ENCODE measurements at places on chromosomes 5 and 9.

GRCh38 chr5:81147011-81147885, 85.9 kb upstream of the CKMT2 start:
- no peak for DNase-seq

DNA sequence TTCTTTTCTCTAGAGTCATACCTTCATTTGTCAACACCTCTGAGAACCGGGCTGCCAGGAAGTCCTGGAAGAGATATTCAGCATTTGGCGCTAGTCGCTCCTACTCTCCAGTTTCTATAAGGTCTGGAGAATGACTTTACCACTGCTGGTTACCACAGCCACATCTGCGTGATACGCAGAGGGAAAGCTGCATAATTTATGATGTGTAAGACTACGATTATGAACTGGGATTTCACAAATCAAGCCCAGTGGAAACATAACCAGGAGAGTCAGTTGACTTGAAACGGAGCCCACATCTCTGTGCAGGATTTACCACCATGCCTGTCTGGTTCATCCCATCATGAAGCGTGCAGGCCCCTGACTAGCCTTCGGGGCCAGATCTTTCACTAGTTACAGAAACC, 72.6 kb downstream of the FGF1 start:
- peak; percentile 86 for DNase-seq

DNA sequence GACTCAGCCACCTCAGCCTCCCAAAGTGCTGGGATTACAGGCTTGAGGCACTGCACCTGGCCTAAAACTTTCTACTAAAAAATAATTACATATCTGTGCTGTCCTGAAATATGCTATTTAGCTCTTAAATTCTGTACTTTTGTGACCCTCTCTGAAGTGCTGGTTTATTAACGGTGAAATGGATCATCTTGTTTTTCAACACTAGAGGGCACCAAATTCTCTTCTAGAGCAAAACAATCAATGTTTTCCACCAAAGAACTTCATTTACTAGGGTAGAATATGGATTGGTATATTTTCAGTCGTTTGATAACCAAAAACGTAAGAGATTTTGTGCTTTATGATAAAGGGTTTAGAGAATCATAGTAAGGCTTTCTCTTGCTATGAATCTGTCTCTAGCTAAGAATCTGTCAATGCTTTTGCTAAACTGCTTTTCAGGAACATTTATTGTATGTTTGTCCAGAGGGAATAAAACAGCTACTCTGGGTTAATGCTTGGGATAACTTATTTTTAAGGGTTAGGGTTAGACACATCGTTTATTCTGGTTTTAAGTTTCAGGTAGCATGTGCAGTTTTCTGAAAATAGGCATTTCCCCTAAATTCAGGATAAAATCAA, 63.6 kb downstream of the RNF180 start:
- peak; percentile 46 for DNase-seq

GRCh38 chr9:20369391-20369790, 252.9 kb downstream of the MLLT3 start:
- DNase-seq = no peak

DNA sequence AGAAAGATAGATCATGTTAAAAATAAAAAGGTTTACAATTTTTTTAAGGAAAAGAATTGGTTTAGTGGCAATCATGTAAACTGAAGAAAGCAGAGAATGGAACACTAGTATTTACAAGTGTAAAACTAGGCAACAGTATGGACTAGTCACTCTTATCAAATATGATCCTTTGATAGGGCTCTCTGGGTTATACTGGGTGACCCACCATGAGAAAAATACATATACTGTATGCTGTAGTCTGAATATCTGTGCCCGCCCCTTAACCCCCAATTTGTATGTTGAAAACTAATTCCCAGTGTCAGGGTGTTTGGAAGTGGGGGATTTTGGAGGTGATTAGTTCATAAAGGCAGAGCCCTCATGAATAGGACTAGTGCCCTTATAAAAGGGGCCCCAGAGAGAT, 236.8 kb upstream of the TARS1 start:
- no peak for DNase-seq

GRCh38 chr5:78300464-78301045, 6.1 kb upstream of the AP3B1 start:
- DNase-seq = peak; percentile 43

DNA sequence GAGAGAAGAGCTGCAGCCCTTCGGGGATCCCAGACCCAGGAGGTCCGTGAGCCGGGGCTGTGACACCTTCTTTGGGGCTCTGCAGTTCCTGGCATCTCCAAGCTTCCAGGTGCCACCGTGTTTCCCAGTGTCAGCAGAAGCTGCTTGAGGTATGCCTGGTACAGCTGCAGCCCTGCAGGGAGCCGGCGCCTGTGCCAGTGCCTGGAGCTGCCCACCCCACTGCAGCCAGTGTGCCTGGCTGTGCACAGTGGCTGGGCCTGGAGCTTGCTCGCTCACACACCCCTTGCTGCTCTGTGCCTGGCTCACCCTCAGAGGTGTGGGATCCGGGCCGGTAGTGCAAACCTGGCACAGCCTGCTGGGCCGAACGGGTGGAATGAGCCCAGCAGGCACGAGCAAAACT, 65.5 kb downstream of the NACC2 start:
- DNase-seq = no peak

GRCh38 chr9:29217966-29218365, 1644.7 kb upstream of the C9orf72 start:
- DNase-seq = no peak

DNA sequence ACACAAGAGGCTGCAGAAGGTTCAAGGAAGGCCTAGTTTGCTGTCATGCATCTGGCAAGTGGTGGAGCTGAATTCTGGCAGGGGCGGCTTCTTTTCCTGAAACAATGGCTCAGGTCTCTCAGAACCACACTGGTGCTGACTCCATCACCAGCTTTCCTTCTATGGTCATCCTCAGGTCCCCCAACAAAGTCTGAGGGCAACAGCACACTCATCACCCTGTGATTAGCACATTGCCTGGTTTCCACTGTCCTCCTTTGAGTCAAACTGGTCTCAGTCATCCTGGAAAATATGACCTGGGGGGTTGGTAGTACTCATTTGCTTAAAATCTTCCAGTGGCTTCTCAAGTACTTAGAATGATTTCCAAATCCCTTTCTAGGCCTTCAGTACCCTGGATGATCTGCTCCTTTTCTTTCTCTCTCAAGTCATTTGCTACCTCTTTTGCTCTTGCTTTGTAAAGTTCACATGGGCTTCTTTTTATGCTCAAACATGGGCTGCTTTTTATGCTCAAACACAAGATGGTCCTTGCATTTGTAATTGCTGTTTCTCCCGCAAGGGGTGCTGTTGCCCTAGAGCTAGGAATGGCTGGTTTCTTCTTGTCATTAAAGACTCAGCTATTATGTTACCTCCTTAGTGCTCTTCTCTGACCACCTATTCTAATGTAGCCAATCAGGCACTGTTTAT, 144.9 kb downstream of the ALDH1A1 start:
- DNase-seq = no peak

DNA sequence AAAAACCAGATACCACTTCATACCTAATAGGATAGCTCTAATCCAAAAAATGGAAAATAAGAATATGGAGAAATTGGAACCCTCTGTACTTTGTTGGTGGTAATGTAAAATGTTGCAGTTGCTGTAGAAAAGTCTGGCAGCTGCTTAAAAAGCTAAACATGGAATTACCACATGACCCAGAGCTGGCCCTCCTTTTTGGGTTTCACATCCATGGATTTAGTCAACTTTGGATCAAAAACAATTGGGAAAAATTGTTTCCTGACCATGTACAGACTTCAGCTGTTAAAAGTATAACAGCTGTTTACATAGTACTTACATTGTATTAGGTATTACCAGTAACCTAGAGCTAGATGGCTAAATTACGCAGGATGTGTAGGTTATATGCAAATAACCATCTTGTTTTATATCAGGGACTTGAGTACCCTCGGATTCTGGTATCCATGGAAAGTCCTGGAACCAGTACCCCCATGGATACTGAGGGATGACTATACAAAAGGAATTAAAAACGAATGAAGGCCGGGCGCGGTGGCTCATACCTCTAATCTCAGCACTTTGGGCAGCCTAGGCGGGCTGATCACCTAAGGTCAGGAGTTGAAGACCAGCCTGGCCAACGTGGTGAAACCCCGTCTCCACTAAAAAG, 15.8 kb downstream of the DNAJA1 start:
- DNase-seq = no peak

GRCh38 chr9:119844431-119844830, 475.2 kb upstream of the BRINP1 start:
- no peak for DNase-seq

DNA sequence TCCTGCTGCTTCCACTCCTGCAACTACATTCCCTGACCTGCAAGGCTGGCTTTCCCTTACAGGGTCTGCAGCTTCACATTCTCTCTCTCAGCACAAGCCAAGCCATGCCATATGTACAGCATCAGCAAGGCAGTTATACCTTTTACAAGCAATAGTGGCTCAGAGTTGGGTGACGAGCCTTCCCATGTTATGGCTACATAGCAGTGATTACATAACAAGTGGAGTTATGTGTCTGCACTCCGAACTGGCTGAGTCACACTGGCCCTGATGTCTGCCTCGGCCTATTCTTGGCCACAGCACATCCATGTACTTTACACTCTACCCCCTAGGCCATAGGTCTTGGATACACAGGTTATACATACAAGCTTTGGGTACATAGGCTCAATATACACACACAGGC, 52.0 kb upstream of the SNCAIP start:
- peak; percentile 83 for DNase-seq

DNA sequence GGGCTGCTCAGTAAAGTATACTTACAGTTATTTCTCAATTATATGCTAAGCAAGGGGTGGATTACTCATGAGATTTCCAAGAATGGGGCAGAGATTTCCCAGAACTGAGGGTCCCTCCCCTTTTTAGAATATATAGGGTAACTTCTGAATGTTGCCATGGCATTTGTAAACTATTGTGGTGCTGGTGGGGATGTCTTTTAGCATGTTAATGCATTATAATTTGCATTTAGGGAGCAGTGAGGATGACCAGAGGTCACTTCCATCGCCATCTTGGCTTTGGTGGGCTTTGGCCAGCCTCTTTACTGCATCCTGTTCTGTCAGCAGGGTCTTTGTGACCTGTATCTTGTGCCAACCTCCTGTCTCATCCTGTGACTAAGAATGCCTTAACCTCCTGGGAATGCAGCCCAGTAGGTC, 35.5 kb downstream of the TTC1 start:
- no peak for DNase-seq

DNA sequence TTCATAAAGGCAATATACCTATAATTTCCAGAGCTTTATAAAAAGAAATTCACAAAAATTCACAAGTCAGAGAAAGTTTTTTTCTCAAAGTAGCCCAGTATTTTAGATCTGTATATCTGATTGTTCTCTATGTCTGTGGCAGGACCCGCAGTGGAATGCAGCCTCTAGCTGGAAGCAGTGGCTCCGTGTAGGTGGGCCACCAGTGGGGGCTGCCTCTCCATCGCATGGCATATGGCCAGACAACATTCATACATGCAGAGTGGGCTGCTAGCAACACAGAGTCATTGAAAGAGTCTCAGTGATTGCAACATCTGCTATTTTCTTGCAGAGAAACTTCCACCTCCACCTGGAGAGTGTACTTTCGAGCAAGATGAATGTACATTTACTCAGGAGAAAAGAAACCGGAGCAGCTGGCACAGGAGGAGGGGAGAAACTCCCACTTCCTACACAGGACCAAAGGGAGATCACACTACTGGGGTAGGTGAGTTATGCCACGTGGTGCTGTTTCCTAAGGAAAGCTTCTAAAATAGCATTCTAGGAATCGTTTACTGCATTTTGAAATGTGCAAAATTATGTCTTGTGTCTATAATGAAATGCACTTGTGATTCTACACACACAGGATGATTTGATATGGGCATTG, 88.5 kb upstream of the SMC5 start:
- no peak for DNase-seq

- no peak for DNase-seq
These were observed 666.6 kb downstream of the SEMA5A start for GRCh38 chr5:8879248-8879647.

- DNase-seq = no peak
These were observed 23.5 kb downstream of the FAM163B start for GRCh38 chr9:133585481-133586351.

DNA sequence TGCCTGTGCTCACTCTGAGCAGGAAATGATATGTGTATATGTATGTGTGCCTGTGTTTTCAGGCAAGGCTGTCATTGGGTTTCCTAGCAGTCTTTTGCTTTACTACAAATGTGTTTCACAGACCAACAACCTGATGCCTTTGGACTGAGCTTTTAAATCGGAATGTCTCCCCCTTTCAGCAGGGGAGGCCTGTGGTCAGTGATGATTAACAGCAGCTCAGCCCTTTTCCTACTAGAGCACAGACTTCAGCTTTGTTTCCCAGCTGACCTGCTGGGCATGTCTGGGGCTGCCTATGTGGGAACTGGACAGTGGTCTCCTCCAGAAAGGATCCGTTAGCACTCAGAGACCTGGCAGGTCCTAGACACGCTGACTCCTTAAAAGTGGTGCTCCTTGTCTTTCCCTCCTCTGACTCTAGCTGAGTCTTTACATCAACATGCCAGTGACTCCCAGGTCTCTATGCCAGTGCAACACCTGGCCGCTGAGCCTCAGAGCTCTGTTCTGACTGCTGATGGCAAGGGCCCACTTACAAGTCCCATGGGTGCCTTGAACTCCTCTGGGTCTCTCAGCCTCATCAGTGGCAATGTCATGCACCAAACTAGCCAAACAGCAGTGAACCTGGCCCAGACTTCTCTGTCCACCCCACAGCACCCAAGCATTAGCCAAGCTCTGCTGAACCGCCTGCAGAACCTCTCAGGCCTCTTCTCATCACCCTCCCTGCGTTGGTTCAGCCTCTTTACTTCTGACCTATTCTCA, 7.7 kb downstream of the MACROH2A1 start:
- DNase-seq = peak; percentile 86

GRCh38 chr5:65037831-65038815, 269.4 kb downstream of the CWC27 start:
- no peak for DNase-seq

- no peak for DNase-seq
These were observed 358.3 kb upstream of the IRX1 start for GRCh38 chr5:3237276-3237868.

- DNase-seq = peak; percentile 73
These were observed 17.1 kb downstream of the IER5L start for GRCh38 chr9:129160712-129161533.

GRCh38 chr5:83518319-83519061, 46.9 kb downstream of the VCAN start:
- DNase-seq = peak; percentile 34

GRCh38 chr9:114884787-114885452, 45.5 kb downstream of the TNFSF8 start:
- DNase-seq = no peak

DNA sequence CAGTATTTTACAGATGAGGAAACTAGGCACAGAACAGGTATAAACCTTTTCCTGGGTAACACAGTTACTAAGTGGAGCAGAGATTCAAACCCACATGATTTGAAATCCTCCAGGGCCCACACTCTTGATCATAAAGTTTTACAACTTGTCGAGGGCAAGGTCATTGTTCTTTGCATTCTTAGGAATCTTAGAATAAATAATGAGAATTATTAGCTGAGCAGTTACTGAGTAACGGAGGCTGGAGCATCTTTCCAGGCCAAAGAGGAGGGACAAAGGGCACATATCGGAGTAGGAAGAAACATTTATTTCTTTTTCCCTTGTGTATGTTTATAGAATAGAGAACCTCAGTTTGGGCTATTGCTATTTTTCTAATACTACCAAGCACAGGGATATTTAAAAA, 27.1 kb upstream of the F2R start:
- peak; percentile 75 for DNase-seq

Measured in fibroblast of mammary gland (primary cell).